A673 (cell line): ENCODE measurements at places on chromosomes 4 and X.

- no peak for DNase-seq
These were observed 187.0 kb downstream of the CCNG2 start for GRCh38 chr4:77344001-77344400.

DNA sequence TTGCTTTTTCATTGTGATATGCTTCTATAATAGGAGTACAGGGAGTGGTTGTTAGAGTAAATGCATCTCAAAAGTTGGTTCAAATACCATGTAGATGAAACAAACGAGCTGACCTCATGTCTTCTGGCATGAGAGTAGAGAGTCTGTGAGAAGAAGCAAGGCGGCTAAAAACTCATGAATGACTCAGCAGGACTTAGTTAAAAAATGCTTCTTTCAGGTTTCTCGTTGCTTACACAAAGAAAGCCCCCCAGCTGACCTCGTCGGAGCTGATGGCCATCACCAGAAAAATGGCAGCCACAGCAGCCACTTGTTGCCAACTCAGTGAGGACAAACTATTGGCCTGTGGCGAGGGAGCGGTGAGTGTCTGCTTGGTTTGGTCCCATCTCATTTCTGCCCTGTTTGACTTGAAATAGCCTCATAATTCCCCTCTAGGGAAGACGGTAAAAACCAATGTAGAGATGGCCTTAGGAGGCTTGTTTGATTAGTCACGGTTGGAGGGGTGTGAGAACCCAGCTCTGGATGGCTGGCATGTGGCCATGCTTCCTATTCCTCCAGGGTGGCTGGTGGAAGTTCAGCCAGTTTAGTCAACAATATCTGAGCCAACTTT lies 14.5 kb downstream of the AFP start:
- peak; percentile 14 for DNase-seq

- peak; percentile 14 for DNase-seq
These were observed 477 bp downstream of the KLHL13 start for GRCh38 chrX:118115953-118116712.

- DNase-seq: no peak
These were observed 10.4 kb downstream of the CCNI start for GRCh38 chr4:77065382-77065781.

DNA sequence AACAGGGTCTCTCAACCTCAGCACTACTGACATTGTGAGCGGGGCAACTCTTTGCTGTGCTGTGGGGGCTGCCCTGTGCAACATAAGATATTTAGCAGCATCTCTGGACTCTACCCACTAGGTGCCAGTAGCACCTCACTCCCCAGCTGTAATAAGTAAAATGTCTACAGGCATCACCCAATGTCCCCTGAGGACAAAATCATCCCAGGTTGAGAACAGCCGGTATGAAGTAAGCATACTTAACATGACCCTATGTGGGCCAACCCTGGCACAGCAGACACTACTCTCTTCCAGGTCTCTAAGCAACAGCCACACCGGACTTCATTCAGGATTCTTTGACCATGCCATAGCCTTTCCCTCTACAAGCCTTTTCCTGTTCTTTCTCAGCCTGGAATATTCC lies 10.5 kb upstream of the MGST2 start:
- peak; percentile 45 for DNase-seq

DNA sequence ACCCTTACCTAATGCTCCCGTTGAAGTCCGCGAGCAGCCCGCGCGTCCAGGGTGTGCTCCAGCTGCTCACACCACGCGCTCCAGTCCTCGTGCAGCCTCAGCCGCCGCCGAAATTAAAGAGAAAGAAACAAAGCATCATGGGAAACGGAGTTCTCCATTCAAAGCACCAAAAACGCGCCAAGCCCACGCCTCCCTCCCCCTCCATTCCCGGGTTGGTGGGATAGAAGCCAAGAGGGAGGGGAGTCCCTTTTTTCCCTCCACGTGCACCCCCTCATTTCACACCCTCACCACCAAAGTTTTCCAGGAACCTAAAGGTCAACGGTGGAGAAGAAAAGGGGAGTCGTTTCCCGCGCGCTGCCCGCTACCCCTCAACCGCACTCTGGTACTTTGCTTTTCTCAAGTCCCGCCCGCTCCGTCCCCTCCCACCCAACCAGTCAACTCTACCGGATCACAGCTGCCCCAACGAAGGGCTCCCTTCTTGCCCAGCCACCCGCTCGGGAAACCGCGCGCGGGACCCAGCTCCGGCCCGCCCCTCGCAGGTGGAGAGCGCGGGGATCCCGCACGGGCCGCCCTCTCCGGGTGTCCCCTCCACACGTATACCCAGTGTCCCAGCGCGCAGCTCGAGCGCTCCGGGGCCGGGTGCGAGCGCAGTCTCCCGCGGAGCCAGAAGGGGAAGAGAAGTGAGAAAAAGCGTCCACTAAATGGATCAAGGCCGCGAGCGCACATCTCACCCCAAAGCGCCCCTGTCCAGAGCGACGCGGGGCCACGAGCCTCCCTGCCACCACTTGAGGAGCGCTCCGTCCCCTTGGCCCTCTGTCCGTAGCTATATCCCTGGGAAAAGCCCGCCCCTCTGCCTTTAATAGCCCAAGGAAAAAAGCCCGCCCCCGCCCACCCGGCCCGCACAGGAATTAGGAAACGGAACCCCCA lies 65.1 kb upstream of the CCDC160 start:
- peak; percentile 40 for DNase-seq

GRCh38 chrX:16250296-16250695 lies 83.0 kb downstream of the MAGEB17 start:
- peak; percentile 9 for DNase-seq

DNA sequence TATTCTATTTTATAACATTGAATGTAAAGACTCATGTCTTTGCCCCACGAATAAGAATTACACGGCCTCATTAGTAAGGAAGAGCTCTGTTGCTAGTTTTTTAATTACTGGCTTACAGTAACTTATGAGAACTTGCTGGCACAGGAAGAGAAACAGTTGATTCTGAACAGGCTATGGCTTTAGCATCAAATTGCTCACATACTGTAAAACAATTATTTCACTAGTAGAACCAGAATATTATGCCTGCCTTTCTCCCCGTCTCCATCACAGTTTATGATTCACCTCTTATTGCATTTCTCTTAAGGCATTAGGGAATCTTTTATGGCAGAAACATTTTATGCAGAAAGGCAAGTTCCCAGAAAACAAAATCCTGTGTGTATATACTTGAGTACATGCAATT lies 126.1 kb downstream of the SPRY1 start:
- DNase-seq: no peak

- no peak for DNase-seq
These were observed 64.0 kb downstream of the POLR2B start for GRCh38 chr4:57042711-57043169.

DNA sequence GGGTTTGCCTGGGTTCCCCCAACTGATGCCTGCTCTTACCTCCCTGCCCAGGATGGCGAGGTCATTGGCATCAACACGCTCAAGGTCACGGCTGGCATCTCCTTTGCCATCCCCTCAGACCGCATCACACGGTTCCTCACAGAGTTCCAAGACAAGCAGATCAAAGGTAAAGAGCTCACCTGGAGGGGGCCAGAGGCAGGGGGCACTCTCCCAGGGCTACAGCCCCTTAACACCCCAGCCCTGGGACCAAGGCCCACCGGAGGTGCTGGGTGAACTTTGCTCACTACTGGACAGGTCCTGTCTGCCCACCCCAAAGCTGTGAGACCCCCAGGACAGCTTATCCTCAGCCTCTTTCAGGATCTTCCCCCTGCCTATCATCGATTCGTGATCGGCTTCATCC lies 24.5 kb downstream of the HTRA3 start:
- DNase-seq: no peak

GRCh38 chr4:62429297-62429696 lies 1229.2 kb downstream of the ADGRL3 start:
- DNase-seq: no peak

- DNase-seq: no peak
These were observed 1587.9 kb upstream of the ADGRL3 start for GRCh38 chr4:59612235-59612634.

GRCh38 chr4:14124816-14125215 lies 497.3 kb upstream of the BOD1L1 start:
- DNase-seq: no peak

DNA sequence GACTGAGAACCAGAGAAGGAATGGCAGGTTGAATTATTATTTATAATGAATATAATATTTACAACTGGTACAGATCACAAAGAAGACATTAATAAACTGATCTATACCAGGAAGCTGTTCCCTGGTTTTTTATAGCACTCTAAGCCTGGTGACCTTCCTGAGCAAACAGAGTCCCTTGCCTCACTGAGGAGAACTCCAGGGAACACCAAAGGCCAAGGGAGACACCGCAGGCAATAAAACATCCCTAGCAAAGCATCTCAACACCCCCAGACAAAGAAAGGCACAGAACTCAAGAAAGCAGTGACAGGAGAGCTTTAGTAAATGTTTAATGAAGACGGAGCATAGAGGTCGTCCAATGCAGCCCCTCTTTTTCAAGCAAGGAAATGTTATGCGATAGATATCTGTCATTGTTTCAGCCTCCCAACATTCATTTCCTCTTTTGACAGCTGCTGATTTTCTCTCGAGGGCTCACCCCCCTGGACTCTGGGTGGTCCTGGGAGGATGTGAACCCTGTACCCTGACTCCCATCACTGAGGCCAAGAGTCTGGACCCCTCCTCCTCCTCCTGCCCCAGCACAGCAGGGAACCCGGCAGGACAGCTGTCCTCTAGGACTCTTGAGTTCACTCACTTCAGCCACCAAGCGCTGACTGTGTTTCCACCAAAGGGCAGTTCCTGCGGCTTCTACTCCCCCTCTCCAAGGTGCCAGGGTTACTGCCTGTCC lies 342.5 kb upstream of the GATB start:
- DNase-seq: no peak

- DNase-seq: no peak
These were observed 31.3 kb upstream of the CHM start for GRCh38 chrX:86078650-86079049.

GRCh38 chrX:134462927-134463326 lies 3.0 kb downstream of the HPRT1 start:
- DNase-seq: no peak

- DNase-seq: no peak
These were observed 172.7 kb downstream of the NHS start for GRCh38 chrX:17547658-17548057.

- no peak for DNase-seq
These were observed 711.8 kb upstream of the FAM241A start for GRCh38 chr4:111433441-111433840.

DNA sequence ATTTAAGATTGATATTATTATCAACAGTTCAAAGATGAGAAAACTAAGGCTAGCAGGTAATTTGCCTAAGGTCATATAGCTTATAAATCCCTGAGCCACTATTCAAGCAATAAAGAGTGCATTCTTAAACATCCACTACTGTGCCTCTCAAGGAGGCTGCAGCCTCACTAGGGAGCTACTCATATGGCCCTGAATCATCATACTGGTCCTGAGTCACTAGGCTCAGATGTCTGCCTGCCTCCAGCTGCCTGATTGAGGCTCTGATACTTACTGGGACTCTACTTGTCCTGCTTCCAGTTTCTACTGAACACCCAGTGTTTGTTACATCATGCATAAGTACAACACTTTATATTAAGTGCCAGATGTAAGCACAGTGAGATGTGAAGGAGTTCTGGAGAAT lies 110.7 kb downstream of the AASDH start:
- DNase-seq: no peak

DNA sequence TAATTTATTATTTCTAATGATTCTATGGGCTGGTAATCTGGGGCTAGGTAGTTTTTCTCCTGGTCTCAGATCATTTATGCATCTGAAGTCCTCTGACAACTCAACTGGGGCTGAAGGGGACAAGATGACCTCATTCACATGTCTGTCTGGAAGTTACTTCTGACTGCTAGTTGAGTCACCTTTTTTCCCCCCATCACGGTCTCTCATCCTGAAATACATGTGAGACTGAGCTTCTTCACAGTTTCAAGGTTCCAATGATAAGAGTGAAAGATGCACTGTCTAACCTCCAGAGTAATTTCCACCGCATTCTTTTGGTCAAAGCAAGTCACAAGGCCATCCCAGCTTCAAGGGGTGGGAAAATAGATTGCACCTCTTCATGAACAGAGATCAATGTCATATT lies 356.7 kb upstream of the RPS6KA3 start:
- DNase-seq: no peak

DNA sequence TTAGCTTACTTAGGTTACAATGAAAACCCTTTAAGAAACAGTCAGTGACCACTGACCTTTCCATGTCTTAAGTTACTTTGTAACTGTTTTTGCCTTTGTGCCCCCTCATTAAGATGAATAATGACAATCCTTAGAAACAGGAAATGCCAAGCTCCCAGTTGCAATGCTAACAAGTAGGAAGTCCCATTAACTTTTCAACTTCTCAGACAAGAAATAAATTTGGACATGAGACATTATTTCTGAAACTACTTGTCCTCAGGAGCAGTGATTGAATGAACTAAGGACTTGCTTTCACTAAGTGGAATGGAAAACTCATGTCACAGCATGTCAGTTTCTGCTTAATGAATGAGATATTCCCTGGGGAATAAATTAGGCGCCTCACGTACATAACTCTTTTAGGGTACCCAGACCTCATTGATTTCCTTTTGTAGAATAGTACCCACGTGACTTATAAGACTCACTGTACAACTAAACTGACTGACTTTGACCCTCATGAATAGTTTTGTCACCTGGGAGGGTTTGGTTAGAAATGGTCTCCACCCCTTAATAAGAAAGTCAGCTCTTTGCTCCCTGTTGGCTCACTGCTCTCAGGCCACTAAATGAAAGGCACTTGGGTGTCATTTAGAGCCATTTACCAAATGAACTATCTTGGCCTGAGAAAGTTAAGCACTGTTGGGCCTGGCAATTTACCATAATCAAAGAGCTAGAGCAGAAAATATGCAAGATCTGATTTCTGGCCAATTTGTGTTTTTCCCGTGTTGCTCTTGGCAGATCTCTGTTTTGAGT lies 383.9 kb downstream of the RPA4 start:
- peak; percentile 79 for DNase-seq

DNA sequence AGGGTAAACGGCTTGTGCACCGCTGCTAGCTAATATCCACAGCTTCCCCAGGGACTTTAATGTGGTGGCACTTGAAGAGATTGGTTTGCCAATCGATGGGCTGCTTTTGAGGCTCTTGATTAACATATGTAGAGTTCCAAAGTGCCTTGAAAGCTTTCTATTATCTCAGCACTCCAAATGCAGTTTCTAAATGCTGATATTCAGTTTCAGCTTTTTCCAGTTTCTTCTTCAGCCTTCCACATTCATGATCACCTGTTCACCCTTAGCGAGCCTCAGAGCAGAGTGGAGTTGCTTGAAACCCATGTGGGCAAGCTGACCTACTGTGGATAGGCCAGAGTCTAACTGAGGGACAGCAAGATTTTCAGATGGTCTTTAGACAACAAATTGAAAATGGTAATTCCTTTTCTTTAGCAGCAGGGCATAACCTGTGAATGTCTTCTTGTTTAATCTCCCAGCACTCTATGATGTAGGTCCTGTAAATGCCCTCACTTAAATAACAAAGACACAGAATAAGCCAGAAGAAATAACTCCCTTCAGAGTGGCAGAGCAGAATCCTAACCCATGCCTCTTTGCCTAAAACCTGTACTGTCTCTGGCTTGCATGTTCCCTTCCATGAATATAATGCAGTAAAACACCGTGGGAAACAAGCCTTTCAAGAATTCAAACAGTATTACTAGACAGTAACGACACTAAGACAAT lies 99.8 kb downstream of the TSPAN5 start:
- peak; percentile 39 for DNase-seq

- DNase-seq: no peak
These were observed 553.7 kb downstream of the FGF13 start for GRCh38 chrX:138157850-138158249.

- no peak for DNase-seq
These were observed 556.2 kb upstream of the PCDH10 start for GRCh38 chr4:132592850-132593249.

GRCh38 chr4:161714022-161714751 lies 449.6 kb downstream of the FSTL5 start:
- peak; percentile 8 for DNase-seq

GRCh38 chr4:88860586-88860985 lies 163.0 kb upstream of the NAP1L5 start:
- DNase-seq: no peak
